ENCODE measurements at places on chromosomes 2 and 18.

- DNase-seq, result no peak
Observed at GRCh38 chr18:22167471-22168241, 1.7 kb upstream of the GATA6 start.

DNA sequence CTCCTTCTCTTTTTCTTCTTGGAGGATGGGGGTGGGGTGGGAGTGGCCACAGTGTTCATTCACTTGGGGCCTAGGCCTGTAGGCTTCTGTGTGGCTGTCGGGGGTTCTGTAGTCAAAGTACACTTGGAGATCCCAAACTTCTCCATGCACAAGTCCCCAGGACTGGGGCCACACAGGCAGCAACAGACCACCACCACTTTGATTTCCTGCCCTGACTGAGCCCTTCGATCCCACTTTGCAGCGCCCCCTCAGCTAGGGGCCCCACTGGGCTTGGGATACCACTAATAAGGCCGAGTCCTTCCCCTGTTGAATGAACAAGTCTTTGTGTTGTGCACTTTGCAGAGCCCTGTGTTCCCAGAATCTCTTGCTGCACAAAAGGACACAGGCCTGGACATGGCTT, 5.5 kb upstream of the TEX51 start:
- DNase-seq, result no peak

DNA sequence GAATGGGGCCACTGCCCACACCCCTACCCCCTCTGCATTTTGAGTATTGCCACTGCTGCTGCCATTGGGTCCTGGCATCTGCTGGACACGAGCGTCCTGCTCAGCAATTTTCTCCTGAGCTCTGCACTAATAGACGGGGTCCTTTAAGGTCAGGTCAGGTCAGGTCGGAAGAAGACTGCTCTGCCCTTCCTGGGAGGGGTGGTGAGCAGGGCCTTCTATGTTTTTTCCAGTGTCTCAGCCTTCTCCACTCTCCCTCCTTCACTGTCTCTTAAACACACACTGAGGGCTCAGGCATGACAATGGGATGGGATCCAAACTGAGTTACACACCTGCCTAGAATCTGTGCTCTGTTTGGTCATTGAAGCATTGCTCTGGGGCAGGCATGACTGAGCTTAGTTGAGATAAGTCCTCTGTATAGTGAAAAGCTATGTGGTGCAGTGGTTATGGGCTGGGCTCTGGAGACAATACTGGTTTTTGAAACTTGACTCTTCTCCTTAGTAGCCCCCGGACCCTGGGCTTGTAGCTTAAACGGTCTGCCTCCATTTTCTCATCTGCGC, 10.6 kb downstream of the MYO1B start:
- DNase-seq, result no peak

DNA sequence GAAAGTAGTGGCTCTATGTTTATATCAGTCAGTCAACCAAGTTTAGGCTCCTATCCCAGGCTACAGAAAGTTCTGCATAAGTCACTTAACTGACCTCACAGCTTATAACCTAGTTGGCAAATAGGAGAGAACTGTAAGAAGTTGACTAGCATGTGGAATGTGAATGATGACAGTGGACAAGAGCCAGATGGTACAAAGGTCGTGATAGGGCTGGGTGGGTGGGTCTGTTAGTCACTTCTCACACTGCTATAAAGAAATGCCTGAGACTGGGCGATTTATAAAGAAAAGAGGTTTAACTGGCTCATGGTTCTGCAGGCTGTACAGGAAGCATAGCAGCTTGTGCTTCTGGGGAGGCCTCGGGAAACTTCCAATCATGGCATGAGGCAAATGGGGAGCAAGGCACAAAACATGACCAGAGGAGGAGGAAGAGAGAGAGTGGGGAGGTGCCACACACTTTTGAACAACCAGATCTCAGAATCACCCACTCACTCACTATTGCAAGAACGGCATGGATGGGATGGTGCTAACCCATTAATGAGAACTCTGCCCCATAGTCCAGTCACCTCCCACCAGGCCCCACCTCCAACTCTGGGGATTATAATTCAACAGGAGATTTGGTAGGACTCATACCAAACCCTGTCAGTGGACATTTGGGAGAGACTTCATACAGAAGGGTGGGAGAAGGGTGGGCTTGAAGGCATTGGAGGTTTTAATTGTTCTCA, 68.8 kb downstream of the LTBP1 start:
- DNase-seq, result no peak

- DNase-seq, result no peak
Observed at GRCh38 chr18:52337276-52337675, 2.7 kb upstream of the DCC start.

DNA sequence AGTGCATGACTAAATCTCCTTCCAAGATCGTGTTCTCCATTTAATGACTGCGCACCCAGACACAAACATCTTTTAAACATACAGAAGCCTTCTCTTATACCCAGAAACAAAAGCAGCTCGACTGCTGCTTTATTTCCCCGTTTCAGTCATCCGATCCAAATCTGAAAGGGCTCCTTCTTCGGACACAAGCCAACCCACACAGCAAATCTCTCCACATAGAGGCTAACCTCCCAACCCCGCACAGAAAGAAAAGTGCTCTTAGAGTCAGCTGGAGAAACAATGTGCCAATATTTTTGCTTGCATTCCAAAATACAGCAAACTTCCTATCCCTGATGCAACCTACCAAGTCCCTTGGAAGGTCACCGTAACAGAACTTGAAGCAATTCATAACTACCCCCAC, 29.1 kb downstream of the GAREM1 start:
- peak; percentile 31 for DNase-seq

DNA sequence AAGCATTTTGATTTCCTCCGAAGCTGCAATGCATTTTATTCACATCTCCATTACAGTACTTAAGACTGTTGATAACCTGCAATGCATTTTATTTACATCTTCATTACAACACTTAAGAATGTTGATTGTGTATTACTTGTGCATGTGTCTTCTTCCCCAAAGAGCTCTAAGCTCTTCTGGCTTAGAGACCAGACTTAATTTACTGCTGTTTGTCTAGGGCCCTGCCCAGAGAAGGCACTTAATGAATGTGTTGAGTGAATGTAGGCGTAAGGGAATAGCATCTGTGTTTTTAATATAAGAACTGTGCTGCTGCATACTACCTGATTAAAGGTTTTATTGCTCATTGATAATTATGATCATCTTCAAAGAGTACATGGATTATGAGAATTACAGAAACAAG, 295.6 kb downstream of the ZNF385B start:
- DNase-seq, result no peak

- DNase-seq, result no peak
Observed at GRCh38 chr2:29281916-29282247, 166.7 kb downstream of the CLIP4 start.

DNA sequence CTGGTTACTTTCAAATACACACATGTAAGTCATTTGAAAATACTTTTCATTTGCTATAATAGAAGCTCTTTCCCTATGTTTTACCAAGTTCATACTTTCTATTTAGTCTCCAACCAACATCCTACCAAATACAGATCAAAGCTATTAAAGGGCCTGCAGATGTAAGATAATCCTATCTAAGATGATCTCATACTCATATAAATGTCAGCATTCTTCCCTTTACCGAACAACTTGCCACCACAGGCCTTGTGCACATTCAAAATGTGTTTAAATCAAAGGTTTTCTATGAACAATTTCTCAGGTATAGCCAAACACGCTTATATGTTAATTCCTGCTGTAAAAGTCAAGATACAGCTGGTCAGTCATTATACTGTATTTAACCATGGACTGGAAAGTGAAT, 23.3 kb downstream of the KCTD18 start:
- no peak for DNase-seq

GRCh38 chr2:99572373-99573164, 82.8 kb upstream of the REV1 start:
- no peak for DNase-seq

GRCh38 chr2:162073888-162074631, at the start of gene DPP4:
Gene DPP4, minus strand, starts transcription at chr2:162074215. Its CDS starts 234 bp downstream, at chr2:162073981.
- no peak for DNase-seq

DNA sequence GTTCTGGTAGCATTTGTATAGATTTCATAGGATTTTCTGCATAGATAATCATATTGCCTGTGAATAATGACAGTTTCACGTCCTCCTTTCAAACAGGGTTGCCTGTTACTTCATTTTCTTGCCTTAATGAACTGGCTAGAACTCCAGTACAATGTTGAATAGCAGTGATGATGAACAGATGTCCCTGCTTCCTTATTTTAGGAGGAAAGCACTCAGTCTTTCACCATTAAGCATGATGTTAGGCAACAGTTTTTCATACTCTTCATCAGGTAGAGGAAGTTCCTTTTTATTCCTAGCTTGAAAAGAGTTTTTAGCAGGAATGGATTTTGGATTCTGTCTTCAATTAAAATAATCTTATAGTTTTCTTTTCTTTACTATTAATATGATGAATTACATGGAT, 39.7 kb downstream of the C2orf76 start:
- DNase-seq, result no peak

DNA sequence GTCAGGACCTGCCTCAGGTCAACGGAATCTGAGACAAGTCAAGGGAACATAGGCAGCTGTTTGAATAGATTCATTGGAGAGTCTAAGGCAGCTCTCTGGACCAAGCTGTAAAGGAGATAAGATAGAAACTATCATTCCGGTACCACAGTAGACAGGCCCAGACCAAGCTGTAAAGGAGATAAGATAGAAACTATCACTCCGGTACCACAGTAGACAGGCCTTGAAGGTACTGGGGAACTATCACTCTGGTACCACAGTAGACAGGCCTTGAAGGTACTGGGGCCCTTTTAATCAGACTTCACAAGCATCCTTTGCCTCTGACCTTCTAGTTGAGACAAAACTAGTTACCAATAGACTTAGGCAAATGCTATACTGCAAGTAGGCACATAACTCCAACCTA, 346.1 kb downstream of the DCDC2C start:
- DNase-seq, result no peak

GRCh38 chr18:48355276-48356115, 53.7 kb downstream of the ZBTB7C start:
- no peak for DNase-seq

DNA sequence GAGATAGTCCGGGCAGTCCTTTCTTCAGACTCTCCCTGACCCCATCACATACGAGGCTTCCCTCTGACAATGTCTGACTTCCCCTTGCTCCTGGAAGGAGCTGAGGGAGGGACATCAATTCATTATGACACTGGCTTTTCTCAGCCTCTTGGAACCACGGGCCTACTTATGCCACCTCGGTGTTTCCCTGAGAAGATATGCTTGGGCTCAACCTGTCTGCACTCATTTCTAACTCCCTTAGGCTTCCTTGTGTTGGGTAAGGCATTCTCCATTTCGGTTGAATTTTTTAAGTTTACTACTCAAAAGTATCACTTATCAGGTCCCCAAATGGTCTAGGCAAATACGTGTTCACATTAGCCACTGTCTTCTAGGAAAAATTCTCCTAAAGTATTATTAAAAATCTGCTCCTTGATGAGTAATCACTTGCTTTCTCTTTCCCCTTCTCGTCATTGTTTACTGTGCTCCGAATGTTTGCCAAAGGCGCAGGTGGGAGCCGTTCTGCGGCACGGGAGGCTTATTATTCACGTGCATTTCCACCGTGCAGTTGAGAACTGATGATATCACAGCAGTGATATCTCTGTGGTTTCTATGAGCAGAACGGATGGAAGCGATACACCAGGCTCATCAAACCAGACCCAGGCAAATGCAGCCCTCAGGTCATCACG, 33.1 kb downstream of the ARL4C start:
- no peak for DNase-seq

GRCh38 chr2:60534052-60534685, 19.3 kb downstream of the BCL11A start:
- DNase-seq, result no peak

GRCh38 chr18:74825460-74825859, 227.8 kb downstream of the ZNF407 start:
- DNase-seq, result no peak

Data from smooth muscle cell of the brain vasculature (primary cell).